ENCODE measurements at places on chromosomes 13 and 19.

- DNase-seq: peak; percentile 30
Measured at GRCh38 chr13:80237646-80238045, 103.3 kb downstream of the SPRY2 start.

- DNase-seq: no peak
Measured at GRCh38 chr19:50512112-50512998, 1.4 kb downstream of the ASPDH start.

GRCh38 chr13:104024416-104025170 is 958.4 kb upstream of the SLC10A2 start:
- no peak for DNase-seq

DNA sequence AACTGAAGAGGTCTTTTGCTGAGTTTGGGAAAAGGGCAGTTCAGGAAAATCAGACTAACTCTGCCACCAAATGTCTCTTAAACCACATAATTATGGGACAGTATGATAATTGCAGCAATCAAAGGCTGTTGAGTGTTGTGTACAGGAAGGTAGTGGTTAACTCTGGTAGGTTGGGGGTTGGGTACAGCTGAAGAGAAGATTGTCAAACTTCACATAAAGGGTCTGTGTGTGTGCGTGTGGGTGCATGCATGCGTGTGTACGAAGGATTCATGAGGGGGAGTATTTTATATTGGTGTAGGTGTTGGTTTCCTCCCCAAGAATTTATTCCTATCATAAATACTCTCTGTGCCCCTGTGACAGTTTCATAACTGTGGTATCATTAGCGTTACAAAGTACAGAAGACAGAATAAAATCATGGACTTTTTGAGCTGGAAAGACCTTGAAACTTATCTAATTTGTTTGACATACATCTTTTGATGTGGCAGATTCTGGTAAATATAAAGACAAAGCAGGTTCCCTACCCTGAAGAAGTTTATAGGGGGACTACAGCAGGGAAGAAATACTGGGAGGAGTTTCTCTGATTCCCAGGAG is 94.1 kb downstream of the PCCA start:
- no peak for DNase-seq

DNA sequence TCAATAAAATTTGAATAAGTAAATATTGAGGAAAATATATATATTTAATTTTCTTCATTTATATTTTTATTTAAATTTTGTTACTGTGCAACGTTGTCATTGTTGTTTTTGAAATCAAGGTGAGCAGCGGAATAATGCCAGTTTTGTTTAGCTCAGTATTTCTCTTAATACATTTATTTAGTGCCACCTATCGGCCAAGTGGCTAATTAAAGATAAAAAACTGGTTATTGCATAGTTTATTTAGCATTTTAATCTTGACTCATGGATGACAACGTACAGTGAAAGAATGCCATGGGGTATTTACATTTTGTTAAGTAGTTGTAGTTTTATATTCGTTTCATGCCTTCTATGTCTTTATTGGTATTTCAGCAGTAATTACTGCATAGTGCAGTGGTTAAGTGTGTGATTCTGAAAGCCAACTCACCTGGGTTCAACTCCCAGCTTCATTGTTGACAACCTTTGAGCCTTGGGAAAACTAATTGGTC is 265.9 kb downstream of the MYO16 start:
- no peak for DNase-seq

DNA sequence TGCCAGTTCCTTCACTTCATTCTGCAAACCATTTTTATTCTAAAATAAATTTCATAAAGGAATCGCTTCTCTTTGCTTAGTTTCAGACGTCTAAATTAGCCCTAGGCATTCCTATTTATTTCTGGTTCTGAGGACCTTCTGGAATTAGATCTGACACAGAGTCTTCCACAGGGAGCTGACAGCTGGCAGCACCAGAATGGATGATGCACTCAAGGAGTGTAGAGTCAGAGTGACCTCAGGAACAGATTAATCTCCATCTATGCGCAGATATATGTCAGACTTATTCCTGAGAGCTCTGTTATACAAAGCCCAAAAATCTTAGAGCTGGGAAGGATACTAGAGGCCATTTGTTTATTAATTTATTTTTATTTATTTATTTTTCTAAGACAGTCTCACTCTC is 450.8 kb downstream of the HS6ST3 start:
- no peak for DNase-seq

DNA sequence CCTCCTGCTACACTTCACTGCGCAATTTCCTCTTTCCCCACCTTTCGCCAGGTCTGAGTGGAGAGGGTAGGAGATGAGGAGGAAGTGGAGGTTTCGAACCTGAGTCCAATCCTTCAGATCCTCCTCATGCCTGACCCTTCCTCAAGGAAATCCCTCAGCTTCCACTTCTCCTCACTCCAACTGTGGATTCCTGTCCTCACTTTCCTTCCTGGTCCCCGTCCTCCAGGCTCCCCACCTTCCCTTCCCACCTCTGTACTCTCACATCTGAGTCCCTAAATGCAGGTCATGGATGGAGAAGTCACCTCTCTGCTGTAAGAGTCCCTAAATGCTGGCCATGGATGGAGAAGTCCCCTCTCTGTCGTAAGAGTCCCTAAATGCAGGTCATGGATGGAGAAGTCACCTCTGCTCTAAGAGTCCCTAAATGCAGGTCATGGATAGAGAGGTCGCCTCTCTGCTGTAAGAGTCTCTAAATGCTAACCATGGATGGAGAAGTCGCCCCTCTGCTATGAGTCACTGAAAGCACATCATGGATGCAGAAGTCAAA is 3.1 kb downstream of the TMEM86B start:
- no peak for DNase-seq

GRCh38 chr19:49065905-49066512 is 1.4 kb upstream of the NTF4 start:
- DNase-seq: no peak

DNA sequence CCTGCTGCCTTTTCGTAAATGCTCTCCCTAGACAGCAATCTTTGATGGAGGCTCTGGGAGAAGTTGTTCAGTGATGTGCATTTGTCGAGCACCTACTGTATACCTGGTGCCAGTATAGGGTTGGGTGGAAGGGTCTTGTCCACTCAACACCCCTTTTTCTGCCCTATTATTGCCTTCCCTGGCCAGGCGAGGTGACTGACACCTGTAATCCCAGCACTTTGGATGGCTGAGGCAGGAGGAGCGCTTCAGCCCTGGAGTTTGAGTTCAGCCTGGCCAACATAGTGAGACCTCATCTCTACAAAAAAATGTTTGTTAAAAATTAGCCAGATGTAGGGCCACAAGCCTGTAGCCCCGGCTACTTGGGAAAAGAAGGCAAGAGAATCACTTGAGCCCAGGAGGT is 49.3 kb downstream of the NFIC start:
- DNase-seq: no peak

GRCh38 chr13:110887597-110888333 is 27.1 kb downstream of the ANKRD10 start:
- no peak for DNase-seq

- DNase-seq: no peak
Measured at GRCh38 chr13:111278743-111279652, 41.4 kb upstream of the TEX29 start.

DNA sequence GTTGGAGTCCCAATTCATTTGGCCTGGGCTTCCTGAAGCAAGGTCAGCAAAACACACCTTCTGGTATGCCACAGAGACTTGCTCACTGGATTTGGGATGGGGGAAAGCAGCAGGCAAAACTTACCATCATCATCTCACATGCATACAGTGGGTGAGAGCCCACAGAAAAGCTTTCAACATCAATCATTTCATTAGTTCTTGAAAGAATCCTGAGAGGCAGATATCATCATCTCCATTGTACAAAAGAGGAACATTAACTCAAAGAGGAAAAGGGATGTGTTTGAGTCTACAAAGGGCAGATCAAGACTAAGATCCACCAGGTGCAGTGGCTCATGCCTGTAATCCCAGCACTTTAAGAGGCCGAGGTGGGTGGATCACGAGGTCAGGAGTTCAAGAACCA is 6.4 kb downstream of the WDR87 start:
- no peak for DNase-seq

GRCh38 chr13:31204592-31204991 is 4.8 kb downstream of the B3GLCT start:
- DNase-seq: peak; percentile 61

DNA sequence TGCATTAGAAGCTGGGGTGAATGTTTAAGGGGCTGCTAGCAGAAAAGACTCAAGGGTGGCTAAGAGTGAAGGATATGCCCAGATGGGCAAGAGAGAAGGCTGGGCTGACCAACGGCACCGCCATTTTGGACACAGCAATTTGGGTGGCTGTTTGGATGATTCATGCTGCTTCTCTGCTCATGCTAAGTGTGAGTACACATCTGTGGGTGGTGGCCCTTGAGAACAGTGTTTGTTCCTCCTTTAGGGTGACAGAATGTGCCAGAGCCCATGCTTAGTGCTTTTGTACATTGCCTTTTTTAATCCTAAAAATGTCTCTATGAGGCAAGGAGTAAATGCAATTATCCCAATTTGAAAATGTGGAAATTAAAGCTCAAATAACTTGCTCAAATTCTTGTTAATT is 9.8 kb downstream of the CBY2 start:
- DNase-seq: no peak

- DNase-seq: no peak
Measured at GRCh38 chr19:50827476-50827875, 3.9 kb upstream of the KLK1 start.

DNA sequence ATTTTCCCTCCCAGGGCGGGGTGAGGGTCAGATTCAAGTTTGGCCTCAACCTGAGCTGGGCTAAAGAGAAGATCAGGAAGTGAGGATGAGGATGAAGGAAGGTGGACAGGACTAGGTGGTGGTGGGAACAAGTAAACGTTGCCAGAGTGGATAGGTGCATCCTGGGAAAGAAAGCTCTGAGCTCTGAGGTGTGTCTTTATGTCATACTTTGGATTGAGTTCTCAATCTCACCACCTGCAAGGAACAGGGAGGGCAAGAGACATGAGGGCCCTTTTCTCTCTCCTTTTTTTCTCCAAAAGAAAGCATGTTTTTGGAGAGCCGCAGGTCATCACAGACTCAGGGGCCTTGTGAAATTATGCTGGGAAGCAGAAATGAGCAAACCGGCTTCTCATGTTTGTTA is 38.2 kb upstream of the IGFL1 start:
- DNase-seq: no peak

- no peak for DNase-seq
Measured at GRCh38 chr13:98866882-98867281, 111.0 kb downstream of the DOCK9 start.

DNA sequence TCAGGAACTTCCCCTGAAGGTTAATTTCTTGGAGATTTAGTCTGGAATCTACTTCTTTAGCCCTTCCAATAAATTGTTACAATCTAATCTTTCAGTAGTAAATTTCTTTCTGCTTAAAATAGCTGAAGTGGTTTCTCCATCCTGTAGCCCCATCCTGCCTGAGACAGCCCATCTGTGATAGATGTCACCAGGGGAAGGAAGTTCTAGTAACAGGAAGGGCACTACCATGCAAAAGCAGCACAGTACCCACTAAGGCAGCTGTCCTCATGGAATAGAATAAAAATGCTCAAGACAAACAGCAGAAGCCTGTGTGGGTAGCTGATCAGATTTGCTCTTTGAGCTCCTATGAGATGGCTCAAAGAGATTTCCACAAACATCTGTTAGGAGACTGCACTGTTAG is 1036.5 kb downstream of the SLITRK5 start:
- no peak for DNase-seq

- DNase-seq: peak; percentile 36
Measured at GRCh38 chr19:16654140-16654539, 5.8 kb downstream of the SMIM7 start.

GRCh38 chr13:52845766-52846566 is 2.5 kb downstream of the PCDH8 start:
- peak; percentile 27 for DNase-seq

GRCh38 chr19:50795664-50796073 is 5.5 kb downstream of the ACP4 start:
- DNase-seq: no peak

DNA sequence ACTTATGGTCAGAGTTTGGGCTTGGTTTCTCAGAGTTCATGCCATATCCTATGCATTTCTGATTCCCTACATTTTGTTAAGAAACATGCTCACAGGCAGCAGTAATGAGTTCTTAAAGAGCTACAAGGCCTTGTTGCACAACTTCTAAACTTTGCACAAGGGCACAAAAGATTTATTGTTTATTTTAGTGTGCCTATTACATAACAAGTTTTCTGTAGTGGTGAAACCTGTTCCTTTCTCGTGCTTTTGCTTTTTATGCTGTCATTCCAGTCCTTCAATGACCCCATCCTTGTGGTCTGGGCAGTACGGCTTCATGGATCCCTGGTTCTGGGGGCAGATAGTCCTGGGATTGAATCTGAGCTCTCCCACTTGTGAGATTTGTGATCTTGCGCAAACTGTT is 17.8 kb downstream of the ZNF507 start:
- no peak for DNase-seq

DNA sequence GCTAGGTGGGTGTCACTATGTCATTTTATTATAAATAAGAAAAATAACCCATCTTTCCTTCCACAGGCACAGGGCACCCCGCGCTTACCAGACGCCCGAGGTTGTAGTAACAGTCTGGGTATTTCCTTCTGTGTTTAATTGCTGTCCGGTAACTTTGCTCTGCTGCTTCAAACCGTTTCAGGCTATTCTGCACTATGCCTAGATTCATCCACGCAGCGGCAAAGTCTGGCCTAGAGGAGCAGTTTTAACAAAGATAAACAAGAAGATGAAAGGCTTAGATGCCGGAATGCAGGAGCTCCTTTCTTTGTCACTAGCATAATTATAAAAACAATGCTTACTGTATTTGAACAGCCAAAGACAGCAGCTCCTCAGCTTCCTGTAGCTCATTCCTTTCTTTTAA is 36.9 kb upstream of the GGACT start:
- DNase-seq: no peak

GRCh38 chr13:91510058-91510457 is 111.6 kb downstream of the GPC5 start:
- no peak for DNase-seq

DNA sequence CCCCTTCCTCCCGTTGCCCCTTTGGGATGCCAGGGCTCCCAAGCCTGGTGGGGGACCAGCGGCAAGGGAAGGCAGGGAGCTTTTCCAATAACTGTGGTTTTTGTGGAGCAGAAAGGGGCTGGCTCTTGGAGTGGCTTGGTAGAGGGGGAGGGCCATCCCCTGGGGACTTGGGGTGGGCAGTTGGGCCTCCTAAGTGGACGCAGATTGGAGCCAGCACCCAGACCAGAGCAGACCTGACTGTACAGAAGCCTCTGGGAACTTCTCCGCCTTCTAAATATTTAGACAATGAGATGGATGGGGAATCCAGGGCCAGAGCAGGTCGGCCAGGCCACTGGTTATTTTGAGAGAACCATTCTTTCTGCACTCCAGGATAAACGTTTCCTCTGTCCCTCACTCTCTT is 4.2 kb downstream of the PTGIR start:
- DNase-seq: no peak
